ENCODE measurements at places on chromosomes 1 and 21.

GRCh38 chr1:178030467-178030866 lies 60.6 kb upstream of the SEC16B start:
- DNase-seq = no peak

GRCh38 chr1:12549460-12550349 lies 68.3 kb downstream of the DHRS3 start:
- DNase-seq = no peak

DNA sequence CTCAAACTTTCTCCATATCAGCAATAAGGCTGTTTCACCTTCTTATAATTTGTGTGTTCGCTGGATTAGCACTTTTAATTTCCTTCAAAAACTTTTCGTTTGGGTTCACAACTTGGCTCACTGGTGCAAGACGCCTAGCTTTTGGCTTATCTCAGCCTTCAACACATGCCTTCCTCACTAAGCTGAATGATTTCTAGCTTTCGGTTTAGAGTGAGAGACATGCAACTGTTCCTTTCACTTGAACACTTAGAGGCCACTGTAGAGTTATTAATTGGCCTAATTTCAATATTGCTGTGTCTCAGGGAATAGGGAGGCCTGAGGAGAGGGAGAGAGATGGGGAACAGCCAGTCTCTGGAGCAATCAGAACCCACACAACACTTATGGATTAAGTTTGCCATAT lies 41.2 kb upstream of the IFNLR1 start:
- DNase-seq = no peak

- DNase-seq = no peak
Observed at GRCh38 chr1:164671966-164672571, 113.1 kb downstream of the PBX1 start.

- DNase-seq = no peak
Observed at GRCh38 chr1:76005765-76006164, 68.8 kb upstream of the ST6GALNAC3 start.

DNA sequence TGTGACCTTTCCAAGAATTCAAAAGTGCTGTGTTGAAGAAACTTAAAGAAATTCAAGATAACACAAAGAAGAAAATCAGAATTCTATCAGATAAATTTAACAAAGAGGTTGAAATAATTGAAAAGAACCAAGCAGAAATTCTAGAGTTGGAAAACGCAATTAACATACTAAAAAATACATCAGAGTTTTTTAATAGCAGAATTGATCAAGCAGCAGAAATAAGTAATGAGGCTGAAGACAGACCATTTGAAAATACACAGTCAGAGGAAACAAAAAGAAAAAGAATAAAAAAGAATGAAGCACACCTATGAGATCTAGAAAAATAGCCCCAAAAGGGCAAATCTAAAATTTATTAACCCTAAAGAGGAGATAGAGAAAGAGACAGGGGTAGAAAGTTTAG lies 218.1 kb upstream of the KAZN start:
- no peak for DNase-seq

DNA sequence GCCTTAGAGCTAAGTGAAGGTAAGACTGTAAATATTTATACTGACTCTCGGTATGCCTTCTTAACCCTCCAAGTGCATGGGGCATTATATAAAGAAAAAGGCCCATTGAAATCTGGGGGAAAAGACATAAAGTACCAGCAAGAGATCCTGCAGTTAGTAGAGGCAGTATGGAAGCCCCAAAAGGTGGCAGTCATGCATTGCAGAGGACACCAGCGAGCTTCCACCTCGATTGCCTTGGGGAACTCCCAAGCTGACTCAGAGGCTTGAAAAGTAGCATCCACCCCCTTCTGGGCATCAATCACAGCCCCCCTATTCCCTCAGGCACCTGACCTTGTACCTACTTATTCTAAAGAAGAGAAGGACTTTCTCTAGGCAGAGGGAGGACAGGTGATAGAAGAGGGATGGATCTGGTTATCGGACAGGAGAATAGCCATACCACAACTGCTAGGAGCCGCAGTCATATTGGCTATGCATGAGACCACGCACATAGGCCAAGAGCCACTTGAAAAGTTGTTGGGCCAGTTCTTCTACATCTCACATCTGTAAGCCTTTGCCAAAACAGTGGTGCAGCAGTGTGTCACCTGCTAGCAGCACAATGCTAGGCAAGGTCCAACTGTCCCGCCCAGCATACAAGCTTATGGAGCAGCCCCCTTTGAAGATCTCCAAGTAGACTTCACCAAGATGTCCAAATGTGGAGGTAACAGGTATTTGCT lies 19.4 kb downstream of the PLA2G2F start:
- DNase-seq = no peak

DNA sequence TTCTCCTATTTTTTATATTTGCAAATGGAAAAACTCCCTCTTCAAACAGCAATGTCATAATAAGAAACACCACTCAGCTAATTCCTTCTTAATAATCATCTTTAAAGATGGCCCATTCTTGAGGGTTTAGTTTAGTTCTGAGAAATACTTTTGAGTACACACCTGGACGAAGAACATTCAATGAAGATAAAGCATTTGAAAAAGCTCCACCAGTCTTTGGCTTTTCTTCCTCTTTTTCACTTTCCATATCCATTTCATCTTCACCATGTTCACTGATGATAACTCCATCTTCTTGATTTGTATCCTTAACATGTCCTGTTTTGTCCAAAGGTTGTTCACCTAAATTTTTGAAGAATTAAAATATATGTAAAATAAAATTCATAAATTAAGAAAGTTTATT lies 7.4 kb downstream of the PAXBP1 start:
- no peak for DNase-seq

DNA sequence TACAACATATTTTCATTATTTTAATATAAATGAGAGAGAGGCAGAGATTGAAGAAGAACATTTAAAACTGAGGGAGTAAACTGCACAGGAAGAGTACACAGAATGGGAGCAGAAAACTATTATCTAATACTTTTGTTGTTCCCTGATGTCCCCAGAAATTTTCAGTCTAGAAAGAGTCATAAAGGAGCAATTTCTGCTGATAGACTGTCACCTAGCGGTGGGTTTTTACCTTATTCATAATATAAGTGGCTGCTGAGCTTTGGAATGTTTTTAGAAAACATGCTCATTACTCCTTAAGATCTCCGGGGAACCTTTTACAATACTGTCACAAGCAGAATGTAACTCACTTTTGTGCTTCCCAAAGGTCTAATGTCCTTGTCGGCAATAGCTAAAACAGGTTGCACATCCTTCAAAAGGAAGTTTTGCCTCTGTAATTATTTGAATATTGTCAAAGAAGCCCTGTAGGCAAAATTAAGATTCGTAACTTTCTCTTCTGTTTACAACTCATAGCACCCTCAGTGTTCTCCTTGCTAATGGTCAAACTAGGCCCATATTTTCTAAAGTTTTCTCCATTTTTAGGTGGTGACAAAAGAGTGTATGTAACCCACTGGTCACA lies 4.9 kb upstream of the NPL start:
- peak; percentile 58 for DNase-seq

- no peak for DNase-seq
Observed at GRCh38 chr1:95278173-95279006, 44.4 kb downstream of the RWDD3 start.

- DNase-seq = no peak
Observed at GRCh38 chr1:171730052-171730451, 11.8 kb downstream of the VAMP4 start.

GRCh38 chr1:88876573-88877365 lies 14.6 kb downstream of the GTF2B start:
- no peak for DNase-seq

DNA sequence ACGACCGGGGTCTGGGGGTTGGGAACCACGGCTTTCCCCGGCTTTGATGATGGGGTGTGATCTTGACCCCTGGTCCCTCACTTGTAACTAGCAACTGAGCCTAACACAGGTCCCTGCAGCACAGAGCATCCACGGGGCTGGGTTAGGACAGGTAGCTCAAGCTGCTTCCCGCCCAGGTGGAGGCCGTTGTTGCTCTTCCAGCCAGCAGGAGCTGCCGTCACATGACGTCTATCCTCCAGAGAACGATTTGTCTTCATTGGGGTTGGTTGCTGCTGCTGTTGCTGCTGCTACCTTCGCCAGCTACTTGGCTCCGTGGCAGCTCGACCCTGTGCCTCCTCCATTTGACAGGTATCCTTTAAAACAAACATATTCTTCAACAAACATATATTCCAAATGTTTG lies 74.3 kb upstream of the ADAR start:
- no peak for DNase-seq

GRCh38 chr1:225613006-225613405 lies 39.9 kb downstream of the ENAH start:
- DNase-seq = no peak

DNA sequence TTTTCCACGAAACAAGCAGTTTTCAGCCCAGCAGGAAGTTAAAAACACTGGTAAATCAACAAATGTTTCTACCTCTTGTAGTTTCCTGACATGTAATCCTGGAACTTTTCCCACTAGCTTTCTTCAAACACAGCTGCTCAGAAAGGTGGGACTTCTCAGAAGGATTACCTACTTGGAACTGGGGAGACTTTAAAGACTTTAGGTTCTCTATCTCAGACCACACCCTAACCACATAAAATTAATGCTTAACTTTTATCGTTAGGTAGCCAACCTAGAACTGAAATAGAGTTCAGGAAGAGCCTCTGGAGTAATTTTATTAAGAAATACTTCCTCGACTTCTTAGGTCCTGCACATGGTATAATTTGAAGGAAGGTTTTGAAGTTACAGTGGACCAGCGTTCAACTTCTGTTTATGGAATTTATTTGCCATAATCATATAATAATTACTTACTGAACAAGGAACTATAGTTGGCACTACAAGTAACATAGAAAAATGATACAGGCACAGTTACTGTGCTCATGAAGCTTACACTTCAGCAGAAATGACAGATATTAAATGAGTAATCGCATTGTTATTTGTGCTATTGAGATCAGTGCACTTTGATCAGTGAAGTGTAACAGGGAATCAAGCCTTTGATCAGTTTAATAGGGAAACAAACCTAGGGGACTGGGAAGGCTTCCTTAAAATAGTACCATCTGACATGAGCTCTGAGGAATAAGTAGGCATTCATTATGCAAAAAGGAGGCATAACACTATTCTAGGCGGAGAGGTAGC lies at the start of gene BCL2L15:
TSS of gene BCL2L15 (minus strand) at position 180 of the 774 bp plus-strand sequence. CDS start 206 bp downstream, outside the sequence.
- DNase-seq = no peak

DNA sequence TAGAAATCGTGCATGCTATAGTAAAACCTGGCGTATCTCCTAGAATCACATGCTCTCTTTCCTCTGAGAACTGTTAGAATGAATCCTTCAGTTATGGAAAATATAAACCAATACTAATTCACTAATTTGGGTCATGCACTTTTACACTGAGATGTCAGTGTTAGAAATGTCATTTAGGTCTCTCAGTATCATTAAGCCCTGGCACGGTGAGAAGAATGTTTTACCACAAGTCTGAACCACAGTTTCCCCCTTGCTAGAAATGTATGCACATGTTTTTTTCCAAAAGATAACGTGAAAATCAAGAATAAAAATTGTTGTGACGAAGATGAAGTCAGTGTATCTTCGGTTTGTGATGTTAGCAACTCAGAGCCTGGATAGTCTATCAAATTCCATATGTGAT lies 1062.7 kb upstream of the NCAM2 start:
- no peak for DNase-seq

DNA sequence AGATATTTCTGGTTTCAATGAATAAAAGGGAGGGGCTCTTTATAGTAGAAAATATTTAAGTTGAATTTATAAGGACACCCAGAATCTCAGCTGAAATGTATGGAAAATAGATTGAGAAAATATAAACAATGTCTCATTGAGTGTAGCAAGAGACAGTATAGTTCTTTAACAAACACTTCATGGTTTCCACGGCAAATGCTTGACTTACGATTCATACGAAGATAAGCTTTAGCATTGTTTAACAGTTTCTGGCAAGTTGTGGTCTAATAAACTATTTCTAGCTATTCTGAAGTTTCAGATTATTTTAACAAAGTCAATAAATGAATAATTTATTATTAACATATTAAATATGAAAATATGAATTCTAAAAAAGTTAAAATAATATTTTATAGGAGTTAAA lies 1419.4 kb downstream of the KCNT2 start:
- no peak for DNase-seq

DNA sequence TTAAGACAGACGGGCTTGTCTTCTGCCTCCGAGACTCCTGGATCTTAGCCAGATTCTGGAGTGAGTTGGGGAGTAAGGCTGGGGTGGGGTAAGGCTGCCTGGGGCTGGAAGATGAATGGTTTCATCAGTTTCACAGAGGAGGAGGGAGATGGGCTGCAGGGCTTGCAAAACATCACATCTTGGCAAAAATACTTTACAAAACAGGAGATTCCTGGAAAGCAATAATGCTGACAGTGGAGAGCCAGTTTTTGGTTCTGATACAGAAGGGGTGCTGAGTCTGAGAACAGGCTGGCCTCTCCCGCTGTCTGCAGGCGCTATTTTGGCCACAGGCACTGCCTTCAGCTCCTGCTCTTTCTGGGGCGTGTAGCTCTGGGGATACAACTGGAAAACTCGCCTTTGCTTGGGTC lies 83.4 kb upstream of the KCNE2 start:
- no peak for DNase-seq

GRCh38 chr1:152251391-152251790 lies 27.4 kb upstream of the HRNR start:
- no peak for DNase-seq

- no peak for DNase-seq
Observed at GRCh38 chr1:110788673-110789072, 84.3 kb upstream of the CD53 start.

DNA sequence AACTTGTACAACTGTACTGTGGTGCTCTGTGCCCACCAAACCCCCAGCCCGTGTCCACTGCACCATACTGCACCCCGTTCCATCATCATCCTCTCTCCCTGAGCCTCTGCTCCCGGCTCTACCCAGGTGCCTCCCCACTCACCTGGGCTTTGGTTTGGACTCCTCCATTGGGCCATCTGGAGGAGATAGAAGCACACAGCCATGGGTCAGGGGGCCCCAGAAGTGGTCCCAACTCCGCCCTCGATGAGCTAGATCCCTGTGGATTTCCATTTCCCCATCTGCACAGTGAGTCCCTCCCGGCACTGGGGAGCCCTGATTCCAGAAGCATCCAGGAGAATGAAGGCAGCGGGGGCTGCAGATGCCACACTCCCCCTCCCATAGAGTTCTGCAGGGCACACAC lies 10.8 kb downstream of the TNNT2 start:
- DNase-seq = no peak

DNA sequence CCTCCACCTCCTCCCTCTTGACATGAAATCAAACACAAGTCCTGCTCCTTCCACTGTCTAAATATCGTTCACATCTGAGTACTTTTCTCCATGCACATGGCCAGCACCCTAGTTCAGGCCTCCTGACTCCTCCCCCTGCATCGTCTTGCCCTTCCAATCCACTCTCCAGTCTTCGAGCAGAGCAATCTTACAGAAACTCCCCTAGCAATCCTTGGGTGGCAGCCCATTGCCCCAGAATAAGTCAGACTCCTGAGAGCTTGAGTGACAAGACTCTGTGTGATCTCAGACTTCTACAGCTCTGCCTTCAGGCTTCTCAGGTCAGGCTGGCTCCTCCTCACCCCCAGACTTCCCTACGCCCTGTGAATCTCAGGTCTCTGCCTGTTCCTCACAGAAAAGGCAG lies 5.5 kb downstream of the SH2D2A start:
- no peak for DNase-seq

GRCh38 chr1:218249338-218250140 lies 35.6 kb upstream of the RRP15 start:
- peak; percentile 62 for DNase-seq

- no peak for DNase-seq
Observed at GRCh38 chr1:65209005-65209885, 61.2 kb downstream of the AK4 start.

Data from NCI-H2107 (cell line).